AG08395 (cell line): ENCODE measurements at places on chromosomes 5 and 9.

- DNase-seq: peak; percentile 79
Measured at GRCh38 chr5:136058039-136058971, 29.5 kb downstream of the TGFBI start.

DNA sequence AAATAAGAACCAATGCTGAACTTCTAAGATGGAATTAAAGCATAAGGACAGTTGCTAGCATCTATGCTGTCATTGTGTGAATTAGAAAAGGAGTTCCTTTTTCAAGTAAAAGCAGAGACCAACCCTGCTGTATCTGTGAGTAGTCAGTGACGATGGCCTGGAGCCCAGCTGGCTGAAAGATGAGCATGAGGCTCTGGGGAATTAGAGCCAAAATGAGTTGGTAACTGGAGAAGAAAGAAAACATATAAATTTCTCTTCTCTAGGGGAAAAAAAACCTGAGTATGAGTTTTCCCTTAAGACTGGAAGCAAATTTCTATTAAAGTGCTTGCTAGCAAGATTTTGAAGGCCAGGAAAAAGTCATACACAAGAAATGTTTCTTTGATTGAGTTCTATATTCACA, 1.6 kb upstream of the SPZ1 start:
- peak; percentile 58 for DNase-seq

DNA sequence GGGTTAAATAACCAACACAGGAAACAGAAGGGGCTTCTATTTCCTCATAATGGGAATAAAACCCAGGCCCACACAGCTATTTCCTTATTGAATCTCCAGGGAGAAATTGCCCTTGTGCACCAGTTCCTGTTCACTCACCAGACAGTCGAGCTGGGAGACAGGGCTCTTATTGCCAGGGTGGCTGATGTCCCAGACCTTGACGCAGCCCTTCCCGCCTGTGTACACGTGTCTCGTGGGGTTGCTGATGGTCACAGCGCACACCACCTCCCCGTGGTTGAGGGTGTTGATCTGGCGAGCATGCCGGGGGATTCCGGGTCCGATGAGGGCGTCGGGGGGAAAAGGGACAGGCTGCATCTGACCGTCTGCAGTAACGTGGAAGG, 96.5 kb downstream of the TLE1 start:
- DNase-seq: no peak

GRCh38 chr9:17653947-17654465, 75.1 kb downstream of the SH3GL2 start:
- DNase-seq: no peak

DNA sequence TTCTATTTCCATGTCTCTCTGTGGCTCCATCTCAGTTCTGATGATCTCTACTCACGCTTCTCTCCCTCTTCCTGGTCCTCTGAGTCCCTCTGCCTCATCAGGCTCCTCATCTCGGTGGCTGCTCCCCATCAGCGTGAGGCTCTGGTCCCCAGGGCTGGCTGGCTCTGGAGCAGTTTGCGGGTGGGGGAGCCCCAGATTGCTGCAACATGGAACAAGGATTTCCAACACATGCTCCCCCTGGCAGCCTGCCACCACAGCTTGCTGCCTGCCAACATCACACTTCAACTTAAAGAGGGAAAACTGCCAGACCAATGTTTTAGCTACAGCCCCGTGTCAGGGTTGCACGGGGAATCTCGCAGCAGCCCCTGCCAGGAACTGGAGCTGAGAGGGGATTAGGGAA, 77.2 kb upstream of the NEK6 start:
- no peak for DNase-seq

- DNase-seq: peak; percentile 78
Measured at GRCh38 chr9:38036359-38037084, 32.5 kb downstream of the SHB start.

- DNase-seq: no peak
Measured at GRCh38 chr5:154794525-154795234, 39.5 kb downstream of the LARP1 start.

GRCh38 chr9:112015149-112015548, 118.5 kb downstream of the UGCG start:
- DNase-seq: no peak

GRCh38 chr9:1018121-1018520, 32.0 kb upstream of the DMRT2 start:
- DNase-seq: peak; percentile 50

GRCh38 chr9:109861918-109862317, 81.9 kb downstream of the PALM2AKAP2 start:
- DNase-seq: no peak

DNA sequence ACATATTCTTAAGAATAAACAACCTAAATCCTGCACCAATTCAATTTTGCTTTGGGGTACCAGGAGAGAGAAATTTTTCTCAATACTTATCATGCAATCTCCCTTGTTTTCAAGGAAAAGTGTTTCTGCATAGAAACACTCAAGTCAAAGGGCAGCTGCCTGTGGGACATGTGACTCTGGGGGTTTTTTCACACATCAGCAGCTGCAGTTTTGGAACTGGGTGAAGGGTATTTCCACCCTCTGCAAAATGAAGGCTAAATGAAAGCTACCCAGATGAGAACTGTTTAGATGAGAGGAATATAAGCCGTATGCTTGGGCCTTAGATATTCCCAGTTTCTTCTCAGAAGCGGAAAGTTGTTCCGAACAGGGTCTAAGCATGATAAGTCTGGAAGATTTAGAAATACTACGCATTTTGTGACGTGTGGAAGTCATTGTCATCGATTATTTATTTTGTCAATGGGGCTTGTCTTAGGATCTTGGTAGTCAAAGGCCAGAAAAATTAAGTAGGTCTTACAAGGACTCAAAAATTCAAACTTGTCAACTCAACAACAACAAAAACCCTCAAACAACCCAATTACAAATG, 64.3 kb upstream of the BOD1 start:
- DNase-seq: no peak

DNA sequence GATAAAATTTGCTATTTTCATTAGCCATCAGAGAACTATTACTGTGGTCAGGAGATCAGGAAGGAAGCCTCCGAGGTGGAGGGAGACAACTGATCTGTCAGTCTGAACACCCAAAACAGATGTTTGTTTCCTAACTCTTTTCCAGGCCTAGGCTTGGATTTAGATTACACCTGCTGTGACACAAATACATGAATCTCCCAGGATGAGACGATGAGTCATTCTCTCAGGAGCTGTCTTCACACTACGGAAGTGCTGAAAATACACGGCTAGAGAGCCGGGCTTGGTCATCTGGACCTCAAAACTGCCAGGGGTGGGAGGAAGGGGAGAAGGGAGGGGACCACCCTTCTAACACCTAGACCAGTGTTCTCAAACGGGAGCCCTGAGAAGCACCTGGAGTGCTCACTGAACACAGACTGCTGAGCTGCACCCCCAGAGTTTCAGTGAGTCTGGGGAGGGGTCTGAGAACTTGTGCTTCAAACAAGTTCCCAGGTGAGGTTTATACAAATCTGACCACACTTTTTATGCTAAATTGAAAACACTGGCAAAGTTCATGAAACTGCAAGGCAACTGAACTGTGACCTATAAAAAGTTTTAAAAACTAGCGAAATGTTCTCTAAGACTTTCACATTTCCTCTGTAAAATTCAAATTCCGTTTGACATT, 80.3 kb upstream of the EQTN start:
- DNase-seq: no peak

GRCh38 chr9:20683351-20684034, 566 bp upstream of the FOCAD start:
- DNase-seq: peak; percentile 49

GRCh38 chr5:142668336-142668735, 17.6 kb downstream of the FGF1 start:
- no peak for DNase-seq

GRCh38 chr5:90529939-90530677, 724 bp upstream of the LYSMD3 start:
- peak; percentile 79 for DNase-seq

GRCh38 chr5:54717870-54718269, 200.3 kb downstream of the SNX18 start:
- DNase-seq: no peak

- DNase-seq: no peak
Measured at GRCh38 chr5:17620627-17621026, 10.4 kb downstream of the TAF11L12 start.

DNA sequence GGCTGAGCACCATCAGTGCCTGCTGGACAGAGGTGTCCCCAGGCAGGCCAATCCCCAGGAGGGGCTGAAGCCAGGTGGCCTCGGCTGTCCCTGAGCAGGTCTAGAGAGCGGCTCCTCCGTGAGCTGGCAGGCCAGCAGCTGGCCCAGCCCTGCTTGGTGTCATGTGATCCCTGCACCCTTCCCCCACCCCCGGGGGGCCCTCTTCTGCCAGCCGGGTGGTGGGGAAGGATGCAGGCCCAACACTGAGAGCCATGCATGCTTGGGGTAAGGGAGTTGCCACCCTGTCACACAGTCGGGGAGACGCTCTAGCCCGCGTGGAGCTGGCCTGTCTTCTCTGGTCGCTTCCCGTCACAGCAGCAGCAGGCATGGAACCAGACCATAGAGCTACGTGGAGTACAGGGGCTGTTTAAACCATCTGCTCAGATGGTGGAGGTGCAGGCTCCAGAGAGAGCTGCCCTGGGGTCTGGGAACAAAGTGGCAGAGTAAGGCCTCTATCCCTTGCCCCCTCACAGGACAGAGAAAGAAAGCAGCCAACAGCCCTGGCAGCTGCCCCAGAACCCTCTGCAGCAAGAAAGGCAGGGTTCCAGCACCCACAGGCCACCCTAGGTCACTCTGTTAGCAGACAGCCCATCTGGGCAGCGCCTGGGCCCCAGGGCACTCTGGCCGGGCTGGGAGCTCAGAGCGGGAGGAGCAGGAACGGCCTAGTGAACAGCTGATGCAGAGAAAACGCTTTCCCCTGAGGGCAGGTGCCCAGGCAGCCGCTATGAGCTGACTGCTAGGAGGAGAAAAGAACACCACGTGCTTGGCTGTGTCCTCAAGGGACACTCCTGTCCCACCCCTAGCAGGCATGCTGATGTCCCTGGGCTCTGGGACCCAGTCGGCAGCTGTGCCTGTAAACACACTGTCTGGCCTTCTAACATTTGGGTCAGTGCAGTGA, 6.8 kb downstream of the RALGDS start:
- DNase-seq: peak; percentile 49

- peak; percentile 57 for DNase-seq
Measured at GRCh38 chr5:89047571-89047970, 164.6 kb upstream of the MEF2C start.

GRCh38 chr9:35273591-35273990, 111.8 kb downstream of the UNC13B start:
- DNase-seq: no peak

- DNase-seq: peak; percentile 88
Measured at GRCh38 chr9:77588271-77588937, 59.7 kb downstream of the GNA14 start.

DNA sequence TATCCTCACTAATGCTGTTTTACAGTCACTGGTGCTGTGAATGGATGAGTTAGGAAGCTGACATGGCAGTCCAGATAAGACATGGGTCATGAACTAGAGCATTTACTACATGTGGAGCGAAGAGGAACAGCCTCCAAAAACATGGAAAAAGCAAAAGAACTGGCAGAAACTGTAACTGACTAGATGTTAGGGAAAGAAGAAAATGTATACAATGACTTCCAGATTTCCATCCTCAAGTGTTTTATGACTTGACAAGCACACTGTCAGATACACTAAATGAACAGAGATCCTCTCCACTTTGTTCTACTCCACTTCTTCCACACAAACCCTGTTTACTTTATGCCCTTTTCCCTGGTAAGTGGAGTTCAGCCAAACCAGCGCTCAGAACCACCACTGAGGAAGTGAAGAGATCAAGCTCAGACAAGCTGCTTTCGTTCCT, 11.5 kb downstream of the HMGCS1 start:
- no peak for DNase-seq

GRCh38 chr5:13250464-13251291, 693.8 kb downstream of the DNAH5 start:
- peak; percentile 26 for DNase-seq

GRCh38 chr5:113901718-113902117, 388.2 kb downstream of the YTHDC2 start:
- DNase-seq: no peak

DNA sequence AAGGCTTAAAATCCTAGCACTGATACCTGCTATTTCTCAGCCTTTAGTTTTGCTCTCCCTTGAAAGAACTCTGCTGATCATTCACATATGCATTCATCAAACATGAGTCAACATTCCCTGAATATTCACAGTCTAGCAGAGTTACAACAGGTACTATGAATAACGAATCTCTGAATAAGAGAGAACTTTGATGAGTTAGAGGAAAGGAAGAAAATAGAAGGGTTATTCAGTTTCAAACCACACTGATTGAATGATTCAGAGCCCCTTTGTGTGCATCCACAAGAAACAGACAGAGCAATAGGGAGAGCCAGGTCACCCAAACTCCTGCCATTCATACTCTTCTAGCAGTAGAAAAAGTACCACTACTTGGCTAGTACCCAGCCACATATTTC, 36.0 kb downstream of the FOXD1 start:
- peak; percentile 55 for DNase-seq

DNA sequence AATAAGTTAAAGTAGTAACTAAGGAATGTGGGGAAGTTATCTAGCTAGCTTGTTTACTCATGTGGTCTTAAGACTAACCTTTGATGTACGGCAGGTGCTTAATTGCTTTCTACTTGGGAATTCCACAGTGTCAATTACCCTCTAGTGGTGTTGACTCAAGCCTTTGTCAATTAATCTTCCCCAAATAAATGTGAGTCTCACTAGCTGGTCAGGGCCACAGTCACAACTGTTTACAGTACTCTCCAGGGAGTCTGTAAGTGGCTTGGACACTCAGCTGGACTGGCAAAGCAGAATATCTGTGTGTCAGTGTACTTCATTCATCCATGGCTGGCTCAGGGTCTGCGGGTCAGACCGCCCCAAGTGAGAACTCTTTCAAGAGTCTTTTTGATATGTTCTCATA, 30.8 kb downstream of the SMIM3 start:
- DNase-seq: no peak
